ENCODE measurements at places on chromosomes 4 and X. TPM values are rescaled to one million over a fixed set of nuclear protein-coding genes. Genes with fewer than 3 reads are reported as not detected.

HPGD gene
- total RNA-seq = 0.45 TPM

BMPR1B gene
- 9.8 TPM for total RNA-seq

DNA sequence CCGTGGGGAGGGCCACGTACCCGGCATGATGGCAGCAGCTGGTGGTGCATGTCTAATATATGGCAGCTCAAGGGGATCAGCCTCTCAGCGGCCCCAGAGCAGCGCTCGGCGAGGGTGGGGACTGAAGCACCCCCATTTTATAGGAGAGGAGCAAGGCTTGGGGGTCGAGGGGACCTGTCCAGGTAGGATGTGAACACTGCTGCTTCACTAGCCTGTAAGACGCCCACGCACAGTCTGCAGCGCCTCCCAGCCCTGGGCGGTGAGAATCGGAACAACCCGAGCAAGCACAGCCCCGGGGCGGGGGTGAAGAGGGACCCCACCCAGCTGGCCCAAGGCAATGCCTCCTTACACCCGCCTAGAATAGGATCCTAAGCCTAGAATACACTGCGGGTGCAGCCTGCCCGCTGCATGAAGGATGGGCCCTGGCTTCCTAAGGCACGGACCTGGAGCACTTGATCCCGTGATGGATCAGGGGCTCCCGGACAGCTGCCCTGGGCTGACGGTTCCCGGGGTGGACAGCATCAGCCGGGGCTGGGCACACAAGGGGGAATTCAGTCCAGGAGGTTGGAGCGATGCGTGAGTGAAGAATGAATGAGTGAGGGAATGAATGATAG lies 17.6 kb downstream of the ADRA2C start:
- no peak for DNase-seq

DNA sequence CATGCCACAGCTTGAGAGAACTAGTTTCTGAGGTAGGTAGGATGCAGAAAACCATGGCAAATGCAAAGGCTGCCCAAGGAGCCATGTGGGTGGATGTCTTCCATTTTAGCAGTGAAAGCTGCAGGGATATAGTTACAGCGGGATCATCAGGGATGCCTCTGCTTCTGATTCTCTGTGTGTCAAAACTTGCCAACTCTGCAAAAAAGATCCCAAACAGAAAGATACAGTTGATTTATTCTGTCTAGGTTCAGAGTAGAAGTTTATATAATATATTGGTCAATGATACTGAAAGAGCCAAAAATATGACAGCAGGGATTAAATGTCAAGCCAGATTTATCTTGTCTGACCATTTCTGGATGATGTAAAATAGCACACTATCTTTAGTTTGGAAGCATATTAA lies 42.4 kb upstream of the SFRP2 start:
- DNase-seq = no peak

GRCh38 chr4:129532573-129532972 lies 436.6 kb downstream of the C4orf33 start:
- DNase-seq = no peak

DNA sequence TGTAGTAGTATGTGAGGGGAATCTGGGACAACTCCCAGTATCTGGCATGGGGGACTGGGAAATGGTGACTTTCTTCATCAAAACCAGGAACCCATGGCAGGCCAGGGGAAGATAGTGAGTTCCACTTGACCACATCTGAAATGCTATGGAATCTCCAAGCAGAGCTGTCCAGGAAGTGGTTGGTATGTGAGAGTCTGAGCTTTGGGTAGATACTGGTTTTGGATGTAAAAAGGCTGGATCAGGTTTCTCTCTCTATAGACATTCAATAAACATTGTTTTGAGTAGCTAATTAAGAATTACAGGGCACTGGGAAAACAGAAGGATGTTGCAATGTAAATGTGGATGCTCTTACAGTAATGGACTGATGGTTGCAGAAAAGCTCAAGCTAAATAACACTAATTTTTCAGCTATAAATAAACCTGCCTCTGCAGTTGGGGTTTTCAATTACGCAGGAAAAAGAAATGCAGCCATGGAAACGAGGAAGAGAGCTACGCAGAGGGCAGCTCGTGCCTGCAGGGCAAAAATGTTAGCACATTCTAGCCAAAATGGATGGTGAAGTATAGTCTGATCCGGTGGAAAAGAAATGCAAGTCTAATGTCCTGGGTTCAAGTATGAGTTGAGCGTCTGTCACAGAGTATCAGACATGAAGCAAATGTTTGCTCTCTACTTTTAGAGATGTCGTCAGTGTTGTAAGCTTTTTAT lies 13.4 kb upstream of the CHRNA9 start:
- peak; percentile 51 for DNase-seq

DNA sequence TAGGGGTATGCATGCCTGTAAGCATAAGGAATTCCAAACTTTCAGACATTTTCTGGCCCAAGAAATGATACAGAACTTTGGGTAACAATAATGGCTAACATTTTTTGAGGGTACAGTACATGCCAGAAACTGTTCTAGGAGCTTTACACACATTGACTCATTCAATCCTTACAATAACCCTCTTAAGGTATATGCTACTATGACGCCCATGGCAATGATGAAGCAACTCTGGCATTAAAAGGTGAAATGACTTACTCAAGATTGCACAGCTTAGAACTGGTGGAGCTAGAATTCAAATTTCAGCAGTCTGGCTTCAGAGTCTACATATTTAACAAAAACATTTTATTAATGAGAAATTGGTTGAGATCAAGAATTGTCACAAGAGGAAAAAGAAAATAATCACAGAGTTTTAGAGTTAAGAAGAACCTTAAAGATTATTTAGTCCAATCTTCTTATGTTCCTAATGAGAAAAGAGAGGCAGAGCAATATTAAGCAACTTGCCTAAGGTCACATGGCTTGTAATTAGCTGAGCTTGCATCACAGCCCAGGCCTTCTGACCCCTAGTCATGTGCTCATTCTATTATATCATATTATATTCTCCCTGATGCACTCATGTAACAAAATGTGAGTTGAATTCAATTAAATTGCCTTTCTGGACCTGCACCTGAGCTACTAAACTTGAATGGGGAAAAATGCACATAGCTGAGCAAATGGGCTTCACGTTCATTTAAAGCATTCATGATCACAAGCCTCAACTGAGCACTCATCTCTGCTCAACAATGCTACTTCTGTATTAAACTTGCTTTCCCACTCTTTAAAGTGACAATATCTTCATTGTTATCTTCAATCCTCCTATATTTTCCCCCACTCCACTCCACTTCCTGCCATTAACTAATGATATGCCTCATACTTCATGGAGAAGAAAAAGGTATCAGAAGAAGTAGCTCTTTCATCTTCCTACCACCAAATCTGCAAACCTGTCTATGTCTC lies 73.2 kb downstream of the ENOX2 start:
- DNase-seq = no peak
